ENCODE measurements at places on chromosomes 2 and 18.

DNA sequence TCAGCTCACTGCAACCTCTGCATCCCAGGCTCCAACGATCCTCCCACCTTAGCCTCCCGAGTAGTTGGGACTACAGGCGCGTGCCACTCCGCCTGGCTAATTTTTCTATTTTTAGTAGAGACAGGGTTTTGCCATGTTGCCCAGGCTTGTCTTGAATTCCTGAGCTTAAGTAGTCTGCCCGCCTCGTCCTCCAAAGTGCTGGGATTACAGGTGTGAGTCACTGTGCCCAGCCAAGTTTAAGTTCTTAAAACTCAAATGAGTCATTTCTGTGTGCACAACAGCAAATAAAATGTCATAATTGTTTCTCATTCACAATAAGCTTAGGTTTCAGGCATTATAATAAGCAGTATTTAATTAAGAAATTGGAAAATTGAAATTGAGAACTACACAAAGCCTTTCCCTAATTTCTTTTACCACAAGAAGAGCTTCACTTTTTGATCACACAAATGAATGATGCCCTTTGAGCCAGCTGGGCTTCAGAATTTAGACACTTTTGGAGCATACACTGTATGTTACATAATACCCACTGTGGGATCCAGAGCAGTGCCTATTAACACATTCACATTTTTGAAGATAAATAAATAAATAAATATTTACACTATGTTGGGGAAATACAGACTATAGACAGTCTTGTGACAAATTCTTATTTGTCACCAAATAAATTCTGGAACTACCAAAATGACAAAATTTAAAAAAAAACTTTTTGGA lies 8.6 kb upstream of the ME2 start:
- DNase-seq = no peak

- no peak for DNase-seq
These were observed 1142.3 kb downstream of the RPIA start for GRCh38 chr2:89833780-89834117.

- DNase-seq = no peak
These were observed 1636.4 kb upstream of the NXPH2 start for GRCh38 chr2:140416577-140416976.

- no peak for DNase-seq
These were observed 888 bp upstream of the TWSG1 start for GRCh38 chr18:9333441-9334328.

GRCh38 chr2:54657664-54658083 lies 65.8 kb upstream of the EML6 start:
- DNase-seq = peak; percentile 49

DNA sequence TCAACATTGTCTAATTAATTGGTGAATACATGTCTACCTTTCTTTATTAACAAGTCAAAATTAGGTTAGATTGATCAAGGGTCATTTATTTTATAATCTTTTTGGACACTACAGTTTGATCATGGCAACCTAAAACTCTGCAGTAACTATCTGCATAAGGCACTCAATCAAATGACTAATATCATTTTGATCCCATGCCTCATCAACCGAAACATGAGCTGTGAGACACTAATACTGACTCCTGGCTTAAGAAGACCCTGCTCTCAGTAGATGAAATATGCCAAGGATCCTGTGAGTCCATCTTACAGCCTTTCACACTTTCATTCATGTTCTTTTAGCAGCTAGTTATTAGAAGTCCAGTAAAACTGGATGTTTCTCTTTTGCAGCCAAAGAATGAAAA lies 169.4 kb upstream of the CAVIN2 start:
- no peak for DNase-seq

GRCh38 chr18:78773819-78774218 lies 205.8 kb upstream of the SALL3 start:
- DNase-seq = no peak

DNA sequence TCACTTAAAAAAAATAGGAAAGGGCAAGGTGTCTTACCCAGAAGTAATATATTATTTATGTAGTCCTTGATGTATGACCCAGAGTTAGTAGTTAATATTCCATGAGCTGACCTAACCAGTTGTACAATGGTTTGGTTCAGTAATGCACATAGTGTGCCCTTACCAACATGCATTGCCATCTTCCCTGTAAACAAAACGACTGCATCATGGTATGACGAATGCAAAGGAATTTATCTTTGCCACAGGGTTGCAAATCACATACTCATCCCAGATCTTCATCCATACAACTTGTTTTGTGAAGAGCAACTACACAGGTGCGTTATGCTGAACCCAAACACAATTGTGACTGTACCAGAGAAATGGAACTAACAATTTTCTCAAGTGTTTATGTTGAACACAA lies 68.9 kb upstream of the ZSWIM2 start:
- DNase-seq = no peak

GRCh38 chr18:23588836-23589560 lies 2.7 kb upstream of the NPC1 start:
- no peak for DNase-seq

- no peak for DNase-seq
These were observed 25.7 kb upstream of the MSGN1 start for GRCh38 chr2:17790536-17790935.

- DNase-seq = no peak
These were observed 232.9 kb upstream of the TANK start for GRCh38 chr2:160927324-160927723.

GRCh38 chr18:73681912-73682311 lies 465.7 kb downstream of the FBXO15 start:
- no peak for DNase-seq

- DNase-seq = no peak
These were observed 1157.4 kb downstream of the RPIA start for GRCh38 chr2:89848763-89849368.

- DNase-seq = no peak
These were observed 69.7 kb downstream of the DCC start for GRCh38 chr18:52409727-52410126.

GRCh38 chr2:28802975-28803429 lies 7.6 kb upstream of the SPDYA start:
- no peak for DNase-seq

- DNase-seq = peak; percentile 18
These were observed 87.8 kb downstream of the UPP2 start for GRCh38 chr2:158189526-158189925.

- DNase-seq = no peak
These were observed 411.8 kb downstream of the SOX11 start for GRCh38 chr2:6103949-6104348.

- no peak for DNase-seq
These were observed 1.4 kb upstream of the RNF103 start for GRCh38 chr2:86625096-86625495.

DNA sequence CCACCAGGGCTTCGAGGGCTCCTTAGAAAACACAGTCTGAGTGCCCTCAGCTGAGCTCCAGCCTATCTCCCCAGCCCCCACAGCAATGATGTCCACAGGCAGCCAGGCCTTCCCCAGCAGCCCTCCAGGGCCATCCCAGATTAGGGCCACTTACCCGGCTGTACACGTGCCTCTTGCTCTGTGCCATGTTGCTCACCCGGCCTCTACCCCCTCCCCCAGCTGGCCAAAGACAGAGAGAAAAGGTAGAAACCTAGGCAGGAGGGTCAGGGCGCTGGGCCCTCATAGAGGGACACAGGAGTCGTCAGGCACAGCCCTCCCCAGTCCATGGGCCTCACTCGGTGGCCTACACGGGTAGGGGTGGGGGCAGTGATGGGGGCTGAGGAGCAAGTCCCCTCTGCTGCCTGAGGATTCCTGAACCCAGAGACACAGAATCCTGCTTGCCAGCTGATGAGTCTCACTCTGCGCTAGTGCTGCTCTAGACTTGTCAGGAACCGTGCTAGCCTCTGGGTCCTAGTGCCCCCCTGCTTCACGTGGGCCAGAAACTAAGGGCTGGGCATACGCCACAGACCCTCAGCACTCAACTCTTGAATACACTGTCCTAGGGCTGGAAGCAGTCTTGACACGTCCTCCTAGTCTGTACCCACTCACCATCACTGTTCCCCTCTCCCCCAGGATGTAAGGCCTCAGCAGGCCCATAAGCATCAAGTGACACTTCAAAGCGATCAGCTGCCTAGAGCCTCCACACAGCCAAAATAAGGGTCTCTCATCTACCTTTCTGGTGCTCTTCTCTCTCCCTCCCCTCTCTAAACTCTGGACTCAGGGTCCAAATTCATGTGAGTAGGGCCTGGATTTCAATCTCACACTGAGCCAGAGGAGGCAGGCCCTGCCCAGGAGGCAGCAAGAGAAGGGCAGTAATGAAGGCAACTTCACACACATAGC lies at the start of gene DCTN1:
TSS of gene DCTN1 (minus strand) at position 461 of the 939 bp plus-strand sequence. CDS start at position 187, 274 bp downstream.
- DNase-seq = peak; percentile 38

DNA sequence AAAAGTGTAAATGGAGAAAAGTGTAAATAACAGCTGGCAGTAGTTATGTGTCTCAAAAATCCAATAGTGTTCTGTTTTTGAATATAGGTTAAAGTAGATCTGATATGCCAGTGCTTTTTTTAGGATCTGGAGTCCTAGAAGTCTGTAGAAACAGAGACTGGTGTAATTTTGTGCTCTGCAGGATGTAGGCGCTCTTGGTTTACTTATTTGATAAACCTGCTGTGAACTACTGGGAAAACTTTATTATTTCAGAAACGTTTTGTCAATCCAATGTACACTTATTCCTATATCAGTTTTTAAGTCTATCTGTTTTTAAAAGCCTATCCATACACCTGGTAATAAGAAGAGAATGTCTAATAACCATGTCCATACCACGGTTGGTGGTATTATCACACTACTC lies 530.8 kb upstream of the ZNF804A start:
- no peak for DNase-seq

DNA sequence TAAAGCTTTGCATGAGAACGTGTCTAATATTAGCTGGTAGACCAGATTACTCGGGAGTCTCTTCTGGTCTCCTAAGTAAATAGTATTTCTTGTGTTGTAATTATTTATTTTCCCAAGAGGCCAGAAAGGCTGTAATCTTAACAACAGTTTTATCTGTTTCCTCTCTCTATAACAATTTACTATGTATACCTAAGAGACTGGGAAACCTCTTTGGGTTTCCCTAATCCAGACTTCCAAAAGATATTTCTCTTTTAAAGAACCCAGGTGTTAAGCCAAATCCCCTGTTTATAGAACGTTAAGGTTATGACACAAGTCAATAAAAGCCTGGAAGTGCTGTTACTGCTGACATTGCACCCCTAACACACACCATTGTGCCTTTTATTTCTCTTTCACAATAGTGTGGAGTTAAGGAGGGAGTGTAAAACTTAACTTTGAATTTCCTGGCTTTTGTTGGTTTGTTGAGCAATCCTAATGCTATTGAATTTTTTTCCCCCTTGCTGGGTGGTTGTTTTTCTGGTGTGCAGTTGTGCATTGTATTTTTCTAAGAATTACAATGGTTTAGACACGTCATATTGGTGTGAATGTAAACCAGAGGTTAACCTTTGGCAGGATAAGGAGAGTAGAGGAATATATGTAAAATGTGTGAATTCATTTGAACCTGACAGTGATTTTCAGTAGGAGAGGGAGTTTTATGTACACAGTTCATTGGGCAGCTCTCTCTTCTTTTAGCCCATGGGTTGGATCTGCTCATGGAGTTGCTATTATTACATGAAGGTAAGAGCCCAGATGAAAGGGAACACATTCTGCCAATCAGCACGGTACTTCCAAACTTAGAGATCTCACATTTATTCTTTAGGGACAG lies 192.8 kb downstream of the MTX2 start:
- no peak for DNase-seq

GRCh38 chr2:113240150-113240914 lies 38.4 kb downstream of the PAX8 start:
- DNase-seq = no peak

DNA sequence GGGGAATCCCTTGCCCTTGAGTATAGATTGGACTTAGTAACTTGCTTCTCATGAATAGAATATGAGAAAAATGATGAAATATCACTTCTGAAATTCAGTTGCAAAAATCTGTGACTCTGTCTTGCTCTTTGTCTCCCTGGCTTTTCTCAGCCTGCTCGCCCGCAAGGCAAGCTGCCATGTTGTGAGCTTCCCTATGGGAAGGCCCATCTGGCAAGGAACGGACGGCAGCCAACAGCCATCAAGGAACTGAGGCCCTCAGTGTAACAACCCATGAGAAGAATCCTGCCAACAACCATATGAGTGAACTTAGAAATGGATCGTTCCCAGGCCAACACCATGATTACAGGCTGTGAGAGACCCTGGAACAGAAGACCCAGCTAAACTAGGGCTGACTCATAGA lies 58.4 kb upstream of the PGAP1 start:
- no peak for DNase-seq

DNA sequence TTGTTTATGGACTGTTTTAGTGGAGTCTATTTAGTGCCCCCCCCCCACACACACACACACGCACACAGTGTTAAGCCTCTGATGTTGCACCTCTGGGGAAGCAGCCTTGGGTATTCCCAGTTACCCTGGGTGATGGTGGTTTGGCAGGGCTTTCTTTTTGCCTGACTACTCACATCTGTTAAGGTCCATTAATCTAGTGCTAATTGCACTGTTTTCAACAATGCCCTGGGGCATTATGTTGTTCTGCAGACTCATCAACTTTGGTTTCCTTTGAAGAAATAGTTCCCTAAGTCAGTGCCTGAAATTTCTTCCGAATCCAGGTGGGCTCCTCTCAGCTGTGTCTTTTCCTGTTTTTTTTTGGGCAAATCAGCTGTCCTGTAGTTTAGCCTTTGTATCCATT lies 34.7 kb downstream of the SPOPL start:
- no peak for DNase-seq
